Spleen (tissue), 13 donors: ENCODE measurements at places on chromosomes 1 and 21.
A peak's percentile ranks its signal among the peaks of the same experiment; 100 is the strongest.

- no peak for DNase-seq
These were observed 376.7 kb upstream of the ADGRL2 start for GRCh38 chr1:81424061-81424460.

GRCh38 chr1:219659684-219660083, 46.8 kb upstream of the ZC3H11B start:
- no peak for DNase-seq

- no peak for DNase-seq
These were observed 111.7 kb downstream of the GLUL start for GRCh38 chr1:182279724-182280503.

DNA sequence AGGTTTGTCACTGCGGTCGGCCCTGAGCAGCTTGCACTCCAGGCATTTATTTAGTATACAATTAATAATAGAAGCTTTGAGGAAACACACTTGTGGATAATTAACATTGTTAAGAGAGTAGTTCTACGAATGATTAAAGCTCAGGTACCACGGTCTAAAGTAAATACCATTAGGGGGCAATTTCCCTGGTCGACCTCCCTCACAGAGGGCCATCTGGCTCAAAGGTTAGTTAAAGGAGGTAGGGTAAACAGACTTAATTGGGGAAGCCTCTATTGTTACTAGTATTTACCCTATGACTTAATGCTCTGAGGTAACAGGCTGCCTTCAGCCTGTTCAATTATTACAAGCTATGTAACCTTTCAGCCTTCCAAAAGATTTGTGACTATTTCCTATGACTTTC, 122.3 kb upstream of the SLC44A3 start:
- DNase-seq: no peak

DNA sequence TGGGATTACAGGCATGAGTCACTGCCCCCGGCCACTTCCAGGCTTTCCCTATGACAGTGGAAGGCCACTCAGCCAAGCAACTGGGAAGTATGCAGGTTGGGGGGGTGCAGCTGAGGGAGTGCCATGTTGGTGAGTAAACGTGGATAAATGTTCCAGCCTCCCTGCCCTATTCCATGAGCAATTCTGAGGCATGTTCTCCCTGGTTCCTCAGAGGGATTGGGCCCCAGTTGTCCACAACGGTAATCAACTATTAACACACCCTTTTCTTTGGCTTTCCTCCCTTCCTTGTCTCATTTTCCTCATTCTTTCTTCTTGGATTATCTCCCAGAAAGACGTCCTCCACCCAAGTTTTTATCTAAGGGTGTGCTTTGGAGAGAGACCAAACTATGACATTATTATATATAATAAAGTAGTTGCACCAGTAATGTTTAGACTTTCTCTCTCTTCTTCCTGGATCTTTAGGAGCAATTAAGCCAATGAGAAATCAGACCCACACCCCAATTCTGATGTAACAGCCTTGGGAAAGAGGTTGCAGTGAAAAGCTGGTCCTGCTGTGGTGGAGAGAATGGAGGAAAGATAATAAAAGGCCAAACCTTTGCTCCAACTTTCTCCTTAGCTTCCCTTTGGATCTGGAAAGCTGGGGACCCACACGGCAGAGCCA, 6.8 kb upstream of the SLAMF9 start:
- DNase-seq: no peak

DNA sequence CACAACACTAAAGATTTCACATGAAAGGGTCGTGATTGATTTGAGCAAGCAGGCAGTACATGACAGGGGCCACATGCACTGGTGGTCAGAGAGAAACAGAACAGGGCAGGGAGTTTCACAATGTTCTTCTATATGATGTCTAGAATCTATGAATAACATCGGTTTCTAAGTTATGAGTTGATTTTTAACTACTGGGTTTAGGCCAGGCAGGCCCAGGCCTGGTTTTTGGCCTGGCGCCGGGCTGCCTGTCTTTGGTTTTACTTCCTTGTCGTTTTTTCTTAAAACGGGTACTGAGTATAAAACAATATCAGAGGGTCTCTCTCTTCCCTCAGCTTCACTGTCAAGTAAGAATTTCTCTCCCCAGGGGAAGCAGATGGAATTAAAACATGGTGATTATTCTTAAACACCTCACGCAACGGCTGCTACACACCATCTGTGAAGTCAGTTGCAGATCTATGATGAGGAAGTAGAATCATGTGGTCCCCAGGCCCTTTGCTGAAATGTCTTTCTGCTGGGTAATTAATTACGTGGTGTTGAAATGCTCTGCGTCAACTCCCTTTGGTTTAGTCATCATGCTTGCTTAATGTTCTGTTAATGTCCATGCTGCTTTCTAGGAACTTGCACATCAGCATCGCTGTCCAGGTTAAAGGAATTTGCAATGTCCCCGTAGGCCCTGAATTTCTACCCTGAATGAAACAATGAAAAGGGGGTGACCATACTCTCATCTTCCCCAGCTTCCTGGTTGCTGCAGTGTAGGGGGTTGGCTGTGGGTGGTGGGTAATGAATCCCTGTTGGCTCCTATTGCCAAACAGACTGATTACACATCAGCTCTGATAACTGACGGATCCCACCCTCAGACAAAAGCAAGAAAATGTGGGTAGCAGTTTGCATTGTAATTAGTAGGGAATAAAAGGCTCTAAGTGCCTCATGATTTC, 70.3 kb downstream of the SERINC2 start:
- DNase-seq: no peak

DNA sequence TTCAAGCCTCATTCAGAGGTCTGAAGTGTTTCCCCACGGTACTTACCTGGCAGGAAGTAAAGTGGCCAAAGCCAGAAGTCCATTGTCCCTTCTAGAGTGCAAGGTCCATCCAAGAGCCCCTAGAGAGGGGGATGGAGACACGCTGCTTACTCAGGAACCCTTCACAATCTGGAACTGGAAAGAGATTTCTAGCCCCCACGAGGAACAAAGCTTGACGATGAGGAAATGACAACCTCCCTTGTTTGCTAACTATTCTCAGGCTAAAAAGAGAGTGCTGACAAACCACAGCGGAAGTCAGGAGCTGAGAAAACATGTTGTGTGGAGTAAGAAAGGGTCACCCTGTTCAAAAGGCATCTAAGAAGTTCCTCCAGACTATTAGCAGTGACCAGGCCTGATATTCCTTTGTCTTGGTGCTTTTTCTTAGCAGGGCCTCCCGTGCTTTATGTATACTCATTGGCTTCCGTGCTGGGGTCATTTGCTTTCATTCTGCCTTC, at the start of gene FCMR:
TSS of gene FCMR (minus strand) at position 170 of the 494 bp plus-strand sequence. CDS start at position 83, 87 bp downstream.
- no peak for DNase-seq

DNA sequence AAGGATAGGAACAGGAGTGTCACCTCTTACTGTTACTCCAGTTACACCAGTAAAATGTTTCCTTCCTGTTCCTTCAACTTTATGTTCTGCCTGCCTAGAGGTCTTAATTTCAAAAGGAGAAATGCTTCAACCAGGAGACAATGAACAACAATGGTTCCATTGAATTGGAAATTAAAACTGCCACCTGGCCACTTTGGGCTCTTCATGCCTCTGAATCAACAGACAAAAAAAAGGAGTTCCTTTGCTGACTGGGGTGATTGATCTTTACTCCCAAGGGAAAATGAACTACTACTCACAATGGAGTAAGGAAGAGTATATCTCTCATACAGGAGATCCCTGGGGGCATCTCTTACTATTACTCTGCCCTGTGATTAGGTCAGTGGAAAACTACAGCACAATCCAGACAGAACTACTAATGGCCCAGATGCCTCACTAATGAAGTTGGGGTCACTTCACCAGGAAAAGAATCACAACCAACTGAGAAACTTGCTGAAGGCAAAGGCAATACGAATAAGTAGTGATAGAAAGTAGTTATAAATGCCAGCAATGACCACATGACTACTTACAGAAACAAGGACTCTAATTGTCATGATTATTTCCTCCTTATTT, 76.6 kb upstream of the PRDX6 start:
- DNase-seq: no peak

DNA sequence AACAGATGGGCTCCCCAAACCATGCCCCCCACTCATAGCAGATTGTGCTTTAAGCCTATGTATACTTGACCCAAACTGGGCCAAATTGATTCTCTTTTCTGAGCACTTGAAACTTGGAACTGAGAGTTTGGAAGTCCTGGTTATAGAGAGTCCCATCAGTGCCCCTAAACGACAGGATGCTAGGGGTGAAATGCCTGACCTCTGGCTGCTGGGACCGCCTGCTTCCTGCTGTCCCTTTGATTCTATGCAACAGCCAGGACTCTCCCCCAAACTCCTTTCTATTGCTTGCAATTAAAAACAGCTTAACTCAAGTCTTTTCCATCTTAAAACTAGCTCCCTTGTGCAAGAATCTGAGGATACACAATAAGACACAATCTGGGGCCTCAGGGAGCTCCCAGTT, 4.7 kb downstream of the C1orf210 start:
- DNase-seq: peak; percentile 33

DNA sequence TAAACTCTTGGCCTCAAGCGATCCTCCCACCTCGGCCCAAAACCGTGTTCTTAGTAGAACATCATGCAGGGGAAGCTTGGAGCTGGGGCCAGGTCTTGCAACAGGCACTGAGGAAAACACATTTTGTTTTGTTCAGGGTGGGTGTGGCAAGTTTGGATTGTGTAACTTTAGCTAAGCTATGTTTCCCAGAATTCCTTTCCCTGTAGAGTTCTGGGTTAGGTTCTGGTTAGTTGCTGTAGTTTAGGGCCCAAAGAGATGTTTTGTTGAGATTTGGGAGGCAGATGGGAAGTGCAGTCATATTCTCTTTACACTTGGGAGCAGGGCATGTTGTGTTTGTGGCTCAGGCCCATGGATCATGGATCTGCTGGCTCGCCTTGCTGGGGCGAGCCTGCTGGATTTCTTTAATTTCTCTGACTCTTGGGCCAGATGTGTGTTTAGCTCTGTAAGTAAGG, 24.0 kb downstream of the PLA2G5 start:
- DNase-seq: no peak
